Colonic mucosa (tissue), 4 donors: ENCODE measurements at places on chromosomes 3 and 15.
A peak's percentile ranks its signal among the peaks of the same experiment; 100 is the strongest.

GRCh38 chr15:25643120-25643519 lies 204.3 kb upstream of the UBE3A start:
- DNase-seq: no peak

- DNase-seq: no peak
These were observed 20.8 kb downstream of the CDAN1 start for GRCh38 chr15:42716125-42716524.

GRCh38 chr3:158330870-158331269 lies 221.0 kb downstream of the RSRC1 start:
- no peak for DNase-seq

DNA sequence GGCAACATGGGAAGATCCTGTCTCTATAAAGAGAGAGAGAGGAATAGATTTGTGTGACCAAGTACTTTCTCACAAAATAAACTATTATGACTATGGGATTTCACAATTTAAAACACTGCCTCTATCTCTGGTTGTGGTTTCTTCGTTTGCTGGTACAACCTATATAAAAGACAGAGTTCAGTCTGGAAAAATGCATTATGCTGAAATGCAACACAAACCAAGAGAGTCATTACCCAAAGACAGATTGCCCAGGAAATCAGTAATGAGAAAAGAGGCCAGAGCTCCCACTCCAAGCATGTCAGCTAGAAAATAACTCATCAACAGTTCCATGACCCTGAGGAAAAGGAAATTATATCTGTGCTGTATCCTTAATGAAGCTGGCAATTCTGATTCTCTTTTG lies 23.2 kb downstream of the GPR176 start:
- DNase-seq: no peak

DNA sequence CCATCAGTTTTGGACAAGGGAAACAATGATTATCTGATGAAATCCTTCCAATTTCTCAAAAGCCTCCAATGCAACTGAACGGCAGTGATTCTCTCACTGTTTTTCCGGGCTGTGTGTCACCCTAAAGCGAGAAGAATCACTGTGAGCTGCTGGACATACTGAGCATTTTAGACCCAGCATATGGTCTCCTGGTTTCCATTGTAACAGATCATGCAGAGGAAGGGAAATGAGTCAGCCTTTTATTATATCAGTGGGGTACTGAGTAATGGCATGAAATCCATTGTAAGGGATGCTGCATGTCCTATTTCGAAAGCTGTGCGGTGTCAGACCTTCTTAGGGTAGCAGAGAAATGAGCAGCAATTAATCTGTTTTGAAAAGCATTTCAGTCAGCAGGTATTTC lies 287.1 kb downstream of the IL5RA start:
- DNase-seq: no peak

GRCh38 chr3:122427857-122428471 lies 12.1 kb upstream of the WDR5B start:
- no peak for DNase-seq

DNA sequence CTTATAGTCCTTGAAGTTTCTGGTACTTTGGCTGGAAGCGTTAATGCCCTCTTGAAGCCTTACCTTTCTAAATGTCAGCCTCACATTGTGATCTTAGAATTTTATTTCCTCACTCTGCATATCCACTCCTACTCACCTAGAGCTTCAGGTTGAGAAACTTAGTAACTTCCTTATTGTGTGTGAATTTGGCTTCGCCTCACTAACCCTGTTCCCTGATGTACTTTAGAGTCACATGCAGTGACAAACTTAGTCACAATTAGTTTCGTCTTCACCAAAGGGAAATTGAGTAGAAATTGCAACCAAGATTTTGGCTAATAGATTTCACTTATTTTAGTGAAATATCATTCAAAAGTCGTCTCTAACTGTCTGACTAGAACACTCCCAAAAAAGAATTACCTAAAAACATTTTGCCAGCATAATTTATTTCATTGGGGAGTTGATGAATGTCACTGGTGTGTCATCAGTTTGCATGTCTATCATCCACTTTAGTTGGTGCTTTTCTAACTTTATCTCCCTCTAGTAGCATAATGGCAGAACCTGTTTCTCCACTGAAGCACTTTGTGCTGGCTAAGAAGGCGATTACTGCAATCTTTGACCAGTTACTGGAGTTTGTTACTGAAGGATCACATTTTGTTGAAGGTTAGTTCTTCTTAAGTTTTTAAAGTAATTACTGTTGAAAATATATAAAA lies 960 bp downstream of the MFN1 start:
- DNase-seq: no peak

- no peak for DNase-seq
These were observed 14.9 kb downstream of the ARL8B start for GRCh38 chr3:5136919-5137429.

DNA sequence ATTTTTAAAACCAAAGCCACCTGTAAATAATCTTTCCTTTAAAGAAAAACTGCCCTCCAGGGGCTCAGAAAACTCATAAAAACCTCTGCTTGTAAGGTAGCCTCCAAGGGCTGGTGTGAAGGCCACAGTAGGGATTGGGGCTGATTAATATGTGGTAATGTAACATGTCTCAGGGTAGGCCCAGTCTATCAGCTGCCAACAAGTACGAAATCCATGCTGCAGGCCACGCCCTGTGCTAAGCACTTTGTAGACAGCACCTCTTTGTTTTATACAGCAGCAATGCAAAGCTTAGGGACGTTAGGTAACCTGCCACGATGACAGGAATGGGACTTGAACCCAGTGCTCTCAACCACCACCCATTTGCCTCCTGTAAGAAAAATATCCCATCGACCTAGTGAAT lies 65.6 kb upstream of the PRICKLE2 start:
- no peak for DNase-seq

- DNase-seq: no peak
These were observed 1.4 kb downstream of the FBLN2 start for GRCh38 chr3:13550423-13550690.

GRCh38 chr3:176097027-176097426 lies 1100.3 kb downstream of the TBL1XR1 start:
- no peak for DNase-seq

DNA sequence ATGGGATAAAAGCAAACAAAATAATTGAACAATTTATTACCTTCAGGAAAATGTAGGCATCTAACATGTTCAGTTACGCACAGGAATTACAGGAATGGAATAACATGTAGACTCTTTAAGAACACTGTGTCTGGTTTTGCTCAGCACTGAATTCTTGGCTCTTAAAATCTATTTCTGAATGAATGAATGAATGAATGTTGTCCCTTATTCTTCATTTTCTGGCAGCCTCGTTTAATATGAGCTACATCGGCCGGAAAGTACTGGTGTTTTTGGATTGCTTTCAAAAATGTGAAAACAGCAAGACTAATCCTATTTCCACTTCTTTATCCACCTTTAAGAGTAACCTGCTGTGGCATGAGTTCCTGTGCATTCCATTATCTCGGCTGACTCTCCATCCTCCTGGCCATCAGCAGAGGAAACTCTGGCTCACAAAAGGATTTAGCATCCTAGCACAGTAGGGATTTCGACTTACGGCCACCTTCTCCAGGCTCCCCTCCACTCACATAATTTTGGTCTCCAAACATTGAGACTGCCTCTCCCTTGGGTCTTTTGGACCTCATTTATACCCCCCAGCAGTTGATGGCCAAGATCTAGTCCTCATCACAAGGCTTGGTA lies 145.3 kb downstream of the FOXP1 start:
- no peak for DNase-seq

DNA sequence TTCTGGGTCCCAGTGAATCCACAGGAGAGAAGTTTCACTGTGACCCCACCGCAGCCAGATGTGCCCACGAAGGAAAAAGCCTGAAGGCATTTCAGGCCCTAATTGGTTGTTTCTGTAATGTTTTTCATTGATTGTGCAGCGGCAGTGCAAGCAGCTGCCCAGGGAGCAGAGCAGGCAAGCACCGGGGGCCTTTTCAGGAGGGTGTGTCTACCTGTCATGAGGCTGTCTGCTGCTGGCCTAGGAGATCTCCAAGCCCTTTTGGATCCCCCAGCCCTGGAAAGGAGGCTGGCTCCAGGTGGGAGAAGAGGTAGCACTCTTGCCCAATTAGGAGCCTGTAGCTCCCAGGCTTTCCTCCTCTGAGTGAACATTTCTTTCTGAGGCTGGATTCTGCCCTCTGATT lies 108.8 kb downstream of the EPHB1 start:
- DNase-seq: no peak

DNA sequence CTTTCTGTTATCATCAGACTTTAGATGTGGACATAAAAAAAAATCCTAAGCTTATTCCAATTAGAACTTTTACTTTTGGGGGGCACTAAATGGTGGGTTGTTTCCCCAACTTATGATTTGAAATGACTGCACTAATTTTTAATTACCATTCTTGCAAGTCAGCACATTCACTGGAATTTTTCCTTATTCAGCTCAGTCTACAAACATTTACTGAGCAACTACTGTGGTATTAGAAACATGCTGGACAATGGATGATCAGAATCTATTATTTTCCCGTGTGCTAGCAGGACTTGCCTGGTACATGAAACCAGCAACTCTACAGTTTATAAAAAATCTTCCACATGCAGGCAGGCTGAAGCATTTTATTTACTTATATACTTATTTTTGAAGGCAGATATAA lies 273.6 kb downstream of the FOXP1 start:
- no peak for DNase-seq

GRCh38 chr15:61226361-61227256 lies 2.5 kb downstream of the RORA start:
- DNase-seq: no peak

DNA sequence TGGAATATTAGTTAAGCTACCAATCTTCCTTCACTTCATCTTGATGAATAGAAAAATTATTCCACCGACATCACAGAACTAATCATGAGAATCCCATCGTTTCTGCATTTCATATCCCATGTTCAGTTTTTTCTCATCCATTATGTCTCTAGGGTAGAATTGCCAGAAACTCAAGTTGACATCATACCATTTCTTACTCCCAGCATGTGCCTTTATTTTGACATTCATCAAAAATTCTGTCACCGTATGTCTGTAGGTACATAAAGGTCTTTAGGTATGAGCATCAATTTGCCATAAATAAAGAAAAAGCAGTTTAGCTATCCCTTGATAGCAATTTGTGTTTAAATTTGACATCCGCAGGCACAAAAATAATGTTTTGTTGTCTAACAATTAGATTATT lies 175.5 kb upstream of the ROBO2 start:
- DNase-seq: no peak

DNA sequence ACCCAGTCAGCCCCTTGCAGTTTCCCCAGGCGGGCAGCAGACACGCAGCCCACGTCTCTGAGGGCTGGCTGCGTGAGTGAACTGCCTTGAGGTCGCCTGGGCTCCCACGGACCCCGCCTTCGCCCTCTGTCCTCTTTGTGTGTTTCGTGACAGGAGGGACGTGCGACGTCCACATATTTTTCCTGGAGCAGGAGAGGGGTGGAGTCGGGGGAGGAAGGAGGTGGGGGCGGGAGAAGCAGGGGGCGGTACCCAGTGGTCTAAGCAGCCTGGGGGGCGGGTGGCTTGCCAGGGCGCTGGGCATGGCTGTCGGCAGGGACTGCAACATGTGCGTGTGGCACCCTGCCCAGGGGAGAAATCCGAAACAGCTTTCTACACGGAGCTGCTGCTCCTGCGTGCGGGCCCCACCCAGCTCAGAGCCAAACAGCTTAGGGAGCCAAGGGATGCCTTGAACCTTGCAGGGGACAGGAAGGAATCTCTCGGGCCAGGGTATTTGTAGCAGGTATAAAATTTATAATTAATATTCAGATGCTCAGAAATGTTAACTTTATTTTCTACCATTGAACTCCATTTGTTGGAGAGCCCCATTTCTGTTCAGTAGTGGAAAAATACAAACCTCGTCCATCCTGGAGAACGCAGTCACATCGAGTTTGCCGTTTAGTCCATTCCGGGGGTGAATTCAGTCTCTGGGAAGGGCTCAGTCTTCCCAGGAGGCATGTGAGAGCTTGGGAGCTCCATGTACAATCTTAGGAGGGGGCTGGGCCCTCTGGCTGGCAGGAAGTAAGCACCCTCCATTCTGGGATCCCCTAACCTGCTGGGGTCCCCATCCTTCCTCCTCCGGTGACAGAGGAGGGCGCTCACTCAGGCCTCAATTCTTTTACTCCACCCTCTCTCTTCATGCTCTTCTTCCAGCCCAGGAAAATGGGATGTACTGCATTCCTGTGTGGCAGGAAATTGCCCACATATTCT lies 79.1 kb upstream of the MEF2A start:
- peak; percentile 61 for DNase-seq

DNA sequence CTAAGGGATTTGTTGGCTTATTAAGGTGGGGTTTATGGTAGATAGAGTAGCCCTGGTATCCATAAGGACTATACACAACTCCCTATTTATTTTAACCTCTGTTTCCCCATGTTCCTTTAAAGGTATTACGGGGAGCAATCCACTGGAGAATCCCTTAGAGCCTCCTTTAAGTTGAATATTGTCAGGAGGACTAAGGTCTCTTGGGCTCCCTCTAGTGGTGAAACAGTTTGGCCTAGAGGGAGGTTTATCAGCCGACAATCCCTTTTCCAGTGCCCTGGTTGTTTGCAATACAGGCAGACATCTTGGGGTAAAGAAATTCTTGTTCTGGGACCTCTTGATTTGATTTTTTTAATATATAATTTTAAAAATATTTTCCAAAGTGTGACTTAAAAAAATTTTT lies 12.9 kb downstream of the OPA1 start:
- DNase-seq: peak; percentile 74

DNA sequence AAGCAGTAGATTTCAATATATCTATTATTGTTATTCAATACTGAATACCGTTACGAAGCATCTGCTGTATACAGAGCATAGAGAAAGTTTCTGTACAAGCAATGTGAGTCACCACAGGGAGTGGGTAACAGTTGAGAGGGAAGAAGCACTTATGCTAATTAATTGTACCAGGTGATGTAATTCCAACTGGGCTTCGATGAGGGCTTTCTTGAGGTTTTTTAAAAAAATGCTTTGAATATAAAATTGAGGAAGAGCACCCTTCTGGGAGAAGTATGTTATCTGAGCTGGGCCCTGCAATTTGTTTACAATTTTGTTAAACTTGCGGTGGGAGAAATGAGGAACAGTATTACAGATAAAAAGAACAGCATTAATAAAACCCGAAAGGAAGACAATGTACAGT lies 197.9 kb downstream of the TPRG1 start:
- DNase-seq: no peak

DNA sequence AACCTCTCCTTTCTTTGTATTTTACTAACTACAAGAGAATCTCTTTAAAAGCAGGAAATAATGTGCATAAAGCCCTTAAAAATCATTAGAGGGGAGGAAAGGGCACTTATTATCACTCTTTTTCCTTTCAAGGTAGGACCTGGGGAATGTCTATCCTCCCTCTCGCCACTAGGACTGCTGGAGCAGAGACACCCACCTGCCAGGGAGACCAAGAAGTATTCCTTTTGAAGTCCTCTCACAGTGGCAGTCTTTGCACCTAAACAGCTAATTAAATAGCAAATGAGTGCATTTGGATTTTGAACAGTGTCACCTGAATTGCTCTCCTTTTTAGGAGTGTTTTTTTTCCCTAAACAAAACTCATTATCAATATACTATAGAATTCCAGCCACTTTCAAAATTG lies 874.1 kb downstream of the ZPLD1 start:
- DNase-seq: no peak

- no peak for DNase-seq
These were observed 68.7 kb downstream of the AAGAB start for GRCh38 chr15:67185621-67186225.
